ENCODE measurements at places on chromosomes 3 and 15.

GRCh38 chr15:63933522-63933921, 99.8 kb upstream of the HERC1 start:
- no peak for DNase-seq

DNA sequence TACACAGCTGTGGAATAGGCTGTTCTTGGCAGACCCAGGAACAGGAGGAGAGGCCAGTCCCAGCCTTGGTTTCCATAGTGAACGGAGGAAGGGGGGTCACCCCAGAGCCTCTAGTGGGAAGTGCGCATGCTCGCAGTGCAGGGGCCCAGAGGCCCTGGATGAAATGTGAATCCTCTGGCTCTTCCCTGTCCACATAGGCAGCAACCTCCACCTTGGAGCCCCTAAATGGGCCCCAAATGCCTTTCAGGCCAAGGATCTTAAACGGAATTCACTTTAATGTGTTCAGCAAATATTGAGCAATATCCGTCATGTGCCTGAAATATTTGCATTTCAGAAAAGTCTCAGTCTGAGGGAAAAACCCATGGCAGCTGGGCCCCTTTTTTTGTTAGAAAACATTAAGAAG, 3.3 kb upstream of the NDN start:
- peak; percentile 3 for DNase-seq

GRCh38 chr3:125186261-125186787, 26.2 kb downstream of the SLC12A8 start:
- no peak for DNase-seq

DNA sequence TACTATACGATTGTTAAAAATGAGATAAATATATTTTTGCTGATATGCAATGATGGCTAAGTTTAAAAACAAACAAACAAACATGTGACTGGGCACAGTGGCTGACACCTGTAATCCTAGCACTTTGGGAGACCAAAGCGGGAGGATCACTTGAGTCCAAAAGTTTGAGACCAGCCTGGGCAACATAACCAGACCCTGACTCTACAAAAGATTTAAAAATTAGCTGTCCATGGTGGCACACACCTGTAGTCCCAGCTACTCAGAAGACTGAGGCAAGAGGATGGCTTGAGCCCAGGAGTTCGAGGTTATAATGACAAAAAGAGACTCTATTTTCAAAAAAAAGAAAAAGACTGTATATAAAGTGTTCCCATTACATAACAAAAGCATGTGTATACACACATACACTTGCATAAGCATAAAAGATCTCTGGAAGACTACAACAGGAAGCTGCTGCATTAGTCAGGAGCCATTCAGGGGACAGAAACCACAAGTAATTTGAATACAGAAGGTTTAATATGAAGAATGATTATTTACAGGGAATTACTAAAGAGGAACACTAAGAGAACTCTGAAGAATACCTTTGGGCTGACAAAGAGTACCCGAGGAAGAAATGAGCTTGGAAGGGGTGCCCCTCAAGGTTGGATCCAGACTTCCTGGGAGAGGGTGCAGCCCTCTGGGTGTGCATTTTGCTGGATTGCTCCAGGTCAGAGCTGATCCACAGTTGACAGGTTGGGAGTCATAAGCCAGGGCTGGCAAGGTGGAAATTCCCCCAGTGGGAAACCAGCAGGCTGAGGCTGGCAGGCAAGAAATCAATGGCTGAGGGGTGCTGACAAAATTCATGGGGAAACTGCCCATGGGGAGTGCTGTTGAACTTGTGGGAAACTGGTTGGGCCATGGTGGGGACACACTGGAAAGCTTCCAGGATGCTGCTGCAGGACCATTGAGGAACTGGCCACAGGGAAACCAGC, 9.3 kb upstream of the TM4SF18 start:
- DNase-seq, result no peak

DNA sequence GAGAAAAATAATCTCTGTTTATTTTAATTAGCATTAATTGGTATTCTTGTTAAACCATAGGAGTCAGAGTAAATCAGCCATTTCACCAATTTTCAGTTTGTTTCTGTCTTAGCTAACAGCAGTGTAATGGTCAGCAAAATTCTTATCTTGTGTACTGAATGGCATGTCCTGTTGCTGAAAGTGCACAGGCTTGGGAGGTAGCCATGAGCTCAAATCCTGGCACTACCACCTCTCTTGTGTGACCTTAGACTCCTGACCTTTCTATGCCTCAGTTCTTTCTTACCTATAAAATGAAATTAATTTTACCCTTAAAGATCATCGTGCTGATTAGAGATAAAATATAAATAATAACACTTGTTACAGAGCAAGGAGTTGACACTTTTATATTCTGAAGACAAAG, 35.8 kb downstream of the MLH1 start:
- DNase-seq, result no peak

GRCh38 chr3:45034612-45035252, 8.6 kb downstream of the CLEC3B start:
- no peak for DNase-seq

DNA sequence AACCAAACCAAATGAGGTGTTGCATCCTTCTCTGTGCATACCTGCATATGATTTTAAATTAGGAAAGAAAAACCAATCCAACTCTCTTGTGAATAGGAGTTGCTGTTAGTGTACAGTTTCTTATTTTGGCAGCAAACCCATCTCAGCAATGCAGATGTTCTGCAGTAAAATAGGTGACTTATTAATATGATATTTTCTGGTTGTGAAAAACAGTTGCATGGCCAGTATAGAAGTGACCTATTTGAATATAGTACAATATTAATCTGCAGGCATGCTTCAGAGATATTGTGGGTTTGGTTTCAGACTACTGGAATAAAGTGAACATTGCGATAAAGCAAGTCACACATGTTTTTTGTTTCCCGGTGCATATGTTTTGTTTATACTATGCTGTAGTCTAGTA, 42.2 kb downstream of the AKAP13 start:
- no peak for DNase-seq

GRCh38 chr15:100757661-100758060, 122.0 kb upstream of the ALDH1A3 start:
- no peak for DNase-seq

DNA sequence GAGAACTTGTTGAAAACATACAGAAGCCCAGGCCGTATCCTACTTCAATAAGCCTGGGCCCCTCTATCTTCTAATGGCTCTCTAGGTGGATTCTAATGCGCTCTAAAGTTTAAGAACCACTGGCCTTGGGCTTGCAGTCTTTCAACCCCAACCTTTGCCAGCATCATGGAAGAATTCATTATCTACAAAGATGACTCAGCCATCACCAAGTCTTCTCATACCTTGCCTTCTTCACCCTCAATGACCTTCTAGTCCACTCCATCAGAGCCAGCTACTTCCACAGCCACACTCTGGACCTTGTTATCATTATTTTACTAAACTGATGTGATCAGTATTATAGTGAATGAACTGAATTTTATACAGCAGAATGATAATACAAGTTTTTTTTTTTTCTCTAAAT, 16.9 kb upstream of the TIPARP start:
- no peak for DNase-seq

GRCh38 chr3:44159696-44160300, 81.9 kb upstream of the TOPAZ1 start:
- DNase-seq, result no peak

DNA sequence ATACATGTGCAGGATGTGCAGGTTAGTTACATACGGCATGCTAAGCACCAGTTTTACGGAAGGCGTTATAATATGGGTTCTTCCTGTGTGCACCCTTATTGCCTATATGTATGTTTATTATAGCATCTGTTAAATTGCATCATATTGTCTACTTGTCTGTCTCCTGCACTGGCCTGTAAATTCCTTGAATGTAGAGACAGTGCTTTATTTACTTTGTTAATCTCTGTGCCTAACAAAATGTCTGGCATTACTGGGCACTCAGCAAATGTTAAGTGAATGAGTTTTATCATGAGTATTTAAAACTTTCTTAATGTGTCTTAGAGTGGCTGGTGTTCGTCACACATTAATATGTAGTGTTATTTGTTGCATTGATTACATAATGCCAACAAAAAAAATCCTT, 23.8 kb downstream of the MGA start:
- no peak for DNase-seq

- no peak for DNase-seq
Measured at GRCh38 chr3:57385498-57385897, 93.0 kb upstream of the ASB14 start.

GRCh38 chr3:127792541-127793292, 29.6 kb downstream of the MGLL start:
- no peak for DNase-seq

DNA sequence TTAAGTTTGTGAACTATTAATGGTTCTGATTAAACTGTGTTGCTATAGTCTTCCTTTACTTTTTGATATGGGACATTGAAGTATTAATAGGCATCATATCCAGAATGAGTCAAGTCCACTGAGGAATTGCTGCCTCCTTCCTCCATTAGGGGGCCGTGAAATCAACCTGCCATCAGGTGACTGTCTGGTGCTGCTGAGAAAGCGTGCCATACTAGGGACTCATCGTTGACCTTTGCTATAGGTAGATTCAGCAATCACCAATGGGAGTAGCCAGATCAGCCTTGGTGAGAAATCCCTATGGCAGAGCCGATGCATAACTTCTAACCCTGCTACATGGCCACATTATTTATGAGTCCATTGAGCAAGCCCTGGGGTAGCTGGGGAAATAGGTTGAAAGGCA, 30.1 kb upstream of the SLC28A2 start:
- DNase-seq, result no peak

- no peak for DNase-seq
Measured at GRCh38 chr3:48599509-48600285, 4.6 kb upstream of the COL7A1 start.

- no peak for DNase-seq
Measured at GRCh38 chr3:69194431-69195165, 72.2 kb upstream of the LMOD3 start.

DNA sequence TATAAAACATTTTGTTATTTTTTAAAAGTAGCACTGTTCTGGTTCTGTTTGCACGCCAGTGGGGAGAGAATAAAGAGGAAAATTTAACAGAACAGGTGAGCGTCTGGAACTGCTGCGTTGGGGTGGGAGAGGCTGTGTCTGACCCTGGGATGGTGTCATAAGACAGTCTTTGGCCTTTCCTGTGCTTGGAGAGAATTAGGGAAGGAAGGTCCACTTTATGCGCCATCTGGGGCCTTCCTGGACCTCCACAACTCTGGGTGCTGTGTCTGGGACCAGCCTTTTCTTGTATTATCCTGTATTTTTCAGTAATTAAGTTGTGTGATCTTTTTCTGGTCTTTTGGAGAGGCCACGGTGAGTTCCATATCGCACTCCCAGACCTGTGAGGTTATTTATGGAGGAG, 3.3 kb downstream of the FAM43A start:
- DNase-seq, result no peak

GRCh38 chr3:151305060-151305774, 11.4 kb downstream of the GPR87 start:
- no peak for DNase-seq

- no peak for DNase-seq
Measured at GRCh38 chr15:91099995-91100813, at the start of gene SV2B. TSS of gene SV2B (plus strand) at chr15:91100257. CDS start at chr15:91226264, 126,007 bp downstream.

GRCh38 chr3:169657351-169658124, 6.0 kb downstream of the MECOM start:
- no peak for DNase-seq

DNA sequence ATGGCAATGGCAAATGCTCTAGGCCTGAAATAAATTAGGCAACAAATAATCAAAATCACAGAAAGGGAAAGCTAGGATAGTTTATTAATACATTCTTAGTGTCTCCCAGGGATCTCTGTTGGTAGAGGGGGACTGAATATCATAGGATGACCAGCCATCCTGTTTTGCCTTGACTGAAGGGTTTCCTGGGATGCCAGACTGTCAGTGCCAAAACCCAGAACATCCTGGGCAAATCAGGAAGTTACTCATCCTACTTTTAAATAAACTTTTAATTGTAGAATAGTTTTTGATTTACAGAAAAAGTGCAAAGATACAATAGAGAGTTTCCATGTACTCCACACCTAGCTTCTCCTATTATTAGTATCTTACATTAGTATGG, 21.8 kb upstream of the SIAH2 start:
- DNase-seq, result no peak

DNA sequence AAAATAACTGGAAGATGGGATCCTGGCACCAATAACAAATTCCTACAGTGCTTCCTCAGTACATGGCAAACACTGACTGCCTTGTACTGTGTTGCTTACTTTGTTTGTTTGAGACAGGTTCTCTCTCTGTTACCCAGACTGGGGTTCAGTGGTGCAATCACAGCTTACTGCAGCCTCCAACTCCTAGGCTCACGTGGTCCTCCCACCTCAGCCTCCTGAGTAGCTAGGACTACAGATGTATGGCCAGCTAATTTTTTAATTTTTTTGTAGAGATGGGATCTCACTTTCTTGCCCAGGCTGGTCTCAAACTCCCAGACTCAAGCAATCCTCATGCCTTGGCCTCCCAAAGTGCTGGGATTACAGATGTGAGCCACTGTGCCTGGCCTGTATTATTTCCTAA, 3.7 kb upstream of the ALPK3 start:
- DNase-seq, result no peak

GRCh38 chr3:176415661-176416295, 781.5 kb downstream of the TBL1XR1 start:
- DNase-seq, result no peak

- no peak for DNase-seq
Measured at GRCh38 chr3:98068824-98069223, 18.1 kb upstream of the OR5AC2 start.

DNA sequence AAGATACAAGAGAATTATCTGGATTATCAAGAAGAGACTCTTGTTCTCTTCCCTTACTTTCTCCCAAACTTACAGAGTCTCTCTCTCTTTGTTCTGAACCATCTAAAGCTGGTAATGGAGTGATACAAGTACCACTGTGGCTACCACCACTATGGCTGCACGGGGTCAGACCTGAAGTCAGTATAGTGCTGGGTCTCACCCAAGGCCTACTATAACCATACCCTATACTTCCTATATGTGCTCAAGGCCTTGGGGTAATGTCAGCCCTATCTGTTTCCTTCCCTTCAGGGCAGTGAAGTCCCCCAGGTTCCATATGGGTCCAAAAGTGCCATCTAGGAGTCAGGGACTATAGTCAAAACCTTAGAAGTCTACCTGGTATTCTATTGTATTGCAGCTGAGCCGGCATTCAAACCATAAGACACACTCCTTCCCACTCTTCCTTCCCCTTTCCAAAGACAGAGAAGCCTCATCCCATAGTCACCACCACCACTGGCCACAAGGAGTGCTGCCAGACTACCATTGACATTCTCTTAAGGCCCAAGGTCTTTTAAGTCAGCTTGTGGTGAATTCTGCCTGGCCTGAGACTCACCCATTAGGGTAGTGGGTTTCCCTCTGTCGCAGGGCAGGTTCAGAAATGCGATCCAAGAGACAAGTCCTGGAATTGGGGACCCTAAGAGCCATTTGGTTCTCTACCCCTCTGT, 615.0 kb upstream of the NECTIN3 start:
- DNase-seq, result no peak

Measured in SK-N-DZ (cell line).